ENCODE measurements at places on chromosomes 1 and 21. TPM values are rescaled to one million over a fixed set of nuclear protein-coding genes. Genes with fewer than 3 reads are reported as not detected.

The RHCE gene
- polyA plus RNA-seq, result 0.38 TPM

DNA sequence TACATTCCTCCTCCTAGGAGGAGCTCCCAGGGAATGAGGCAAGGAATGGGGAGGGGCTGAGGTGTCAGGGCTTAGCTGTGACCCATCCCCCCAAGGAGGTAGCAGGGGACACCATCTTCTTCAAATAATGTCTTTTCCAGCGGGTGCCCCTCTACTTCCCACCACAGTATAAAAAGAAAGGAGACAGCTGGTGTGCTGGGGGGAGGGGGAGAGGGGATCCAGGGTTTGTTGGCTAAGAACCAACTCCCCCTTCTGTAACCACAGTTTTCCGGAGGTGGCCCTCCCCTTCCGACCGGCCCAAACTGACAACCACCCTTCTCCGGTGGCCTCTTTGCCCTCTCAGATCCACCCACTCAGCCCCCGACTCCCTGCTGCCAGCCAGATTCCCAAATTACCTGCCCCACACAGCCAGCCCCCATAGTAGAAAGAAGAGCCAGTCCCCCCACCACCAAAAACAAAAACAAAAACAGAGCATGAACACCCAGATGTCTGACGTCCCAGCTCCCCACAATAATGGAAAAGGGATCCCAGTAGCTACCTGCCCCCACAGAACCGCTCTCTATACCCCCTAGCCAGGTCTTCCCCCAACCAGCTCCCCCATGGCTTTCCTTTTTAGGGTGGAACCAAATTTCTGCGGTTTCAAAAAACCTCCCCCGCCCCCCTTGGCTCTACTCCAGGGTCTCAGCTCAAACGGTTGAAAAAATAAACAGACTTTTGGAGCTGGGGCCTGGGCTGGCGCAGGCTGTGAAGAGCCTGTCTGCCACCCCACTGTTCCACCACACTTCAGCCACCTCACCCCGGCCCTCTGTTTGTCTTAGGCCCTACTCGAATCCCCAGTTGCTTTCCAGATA is 2.1 kb downstream of the ARHGEF2 start:
- DNase-seq, result peak; percentile 73

GRCh38 chr1:32122151-32122550 is 14.3 kb downstream of the KPNA6 start:
- no peak for DNase-seq

GRCh38 chr1:23177438-23178380 is 9.1 kb upstream of the LUZP1 start:
- DNase-seq, result peak; percentile 84

DNA sequence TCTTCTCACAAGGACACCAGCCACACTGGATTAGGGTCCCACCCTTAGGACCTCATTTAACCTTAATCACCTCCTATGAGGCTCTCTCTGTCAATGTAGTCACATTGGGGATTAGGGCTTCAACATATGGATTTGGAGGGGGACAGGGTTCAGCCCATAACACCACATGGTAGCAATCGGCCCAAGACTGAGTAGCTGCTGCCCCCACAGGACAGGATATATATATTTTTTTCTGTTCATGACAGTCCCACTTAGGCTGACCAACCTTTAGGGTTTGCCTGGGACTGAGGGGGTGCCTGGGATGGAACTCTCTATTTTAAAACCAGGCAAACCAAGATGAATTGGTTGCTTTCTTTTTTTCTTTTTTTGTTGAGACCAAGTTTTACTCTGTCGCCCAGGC is 8.2 kb upstream of the ACTL8 start:
- no peak for DNase-seq

All from fibroblast of lung (primary cell).